ENCODE measurements at places on chromosomes 1 and 21.

DNA sequence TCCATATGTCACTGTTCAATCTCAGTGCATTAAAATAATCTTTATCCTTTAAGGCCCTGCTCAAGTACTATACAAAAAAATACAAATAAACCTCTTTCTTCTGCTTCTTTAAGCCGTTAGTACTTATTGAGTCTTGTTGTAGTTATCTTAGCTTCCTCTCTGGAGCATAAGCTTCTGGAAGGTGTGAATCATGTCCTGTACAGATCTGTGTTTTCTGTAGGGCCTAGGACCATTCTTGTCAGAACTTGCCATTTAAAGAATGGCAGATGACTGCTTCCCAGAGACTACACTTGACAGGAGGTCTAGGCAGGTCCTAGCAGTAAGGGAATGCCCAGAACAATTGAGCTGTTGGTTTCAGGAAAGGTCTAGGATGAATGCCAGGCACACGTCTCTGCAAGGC, 12.9 kb downstream of the NEK7 start:
- DNase-seq = no peak

DNA sequence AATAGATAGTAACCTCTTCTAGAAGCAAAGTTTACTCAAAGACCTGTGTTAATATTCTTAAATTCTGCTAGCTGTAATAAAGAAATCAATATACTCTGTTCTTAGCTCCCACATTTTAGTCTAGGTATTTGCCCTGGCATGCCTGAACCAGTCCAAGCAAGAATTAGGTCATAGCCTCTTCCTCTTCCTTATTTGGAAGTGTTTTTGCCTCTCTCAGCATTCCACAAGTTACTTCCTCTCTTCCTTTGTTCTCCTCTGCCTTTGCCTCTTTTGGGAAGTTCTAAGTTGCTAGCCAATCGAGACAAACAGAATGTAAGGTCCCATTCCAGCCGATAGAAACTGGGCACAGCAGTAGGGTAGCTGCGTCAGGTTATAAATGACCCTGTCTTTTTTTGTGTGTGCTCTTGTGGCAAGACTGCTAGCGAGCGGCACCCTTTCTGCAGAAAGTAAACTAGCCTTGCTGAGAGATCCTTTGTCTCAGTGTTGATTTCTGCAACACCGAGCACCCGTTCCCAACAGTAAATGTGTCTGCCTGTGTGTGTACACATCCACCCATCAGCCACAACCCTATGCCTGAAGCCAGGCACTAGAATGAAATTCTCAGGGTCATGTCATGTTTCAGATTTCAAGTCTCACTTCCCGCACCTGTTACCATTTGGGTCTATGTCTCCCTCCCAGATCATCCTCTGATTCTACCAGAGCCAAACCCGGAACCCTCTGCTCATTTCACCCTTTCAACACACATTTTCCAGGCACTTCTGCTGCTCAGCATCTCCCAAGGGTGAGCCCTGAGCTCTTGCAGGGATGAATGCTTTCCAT, 37.5 kb downstream of the LRRC3 start:
- no peak for DNase-seq

DNA sequence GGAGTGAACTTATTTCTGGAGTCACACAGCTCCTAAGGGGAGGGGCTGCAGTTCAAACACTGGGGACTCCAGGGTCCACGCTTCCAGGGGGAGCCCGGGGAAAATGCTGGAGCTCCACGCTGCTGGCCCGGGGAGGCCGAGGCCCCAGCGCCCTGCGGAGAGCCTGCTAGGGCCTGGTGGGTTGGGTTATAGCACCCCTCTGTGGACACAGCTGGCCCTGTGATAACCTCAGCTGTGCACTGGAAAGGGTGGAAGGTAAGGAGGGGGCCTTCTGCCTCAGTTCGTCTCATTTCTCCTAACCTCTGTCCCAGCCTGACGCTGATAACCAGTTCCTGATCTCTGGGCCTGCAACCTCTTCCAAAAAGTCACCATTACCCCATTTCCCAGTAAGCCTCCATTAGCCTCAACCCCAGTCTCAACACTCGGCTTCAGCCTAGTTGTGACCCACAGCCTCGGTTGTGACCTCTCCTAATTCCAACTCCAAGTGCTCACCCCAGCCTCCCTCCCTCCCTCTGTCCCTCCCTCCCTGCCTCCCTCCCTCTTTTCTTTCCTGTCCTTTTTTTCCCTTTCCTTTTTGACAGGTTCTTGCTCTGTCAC, 7.1 kb downstream of the NBL1 start:
- DNase-seq = peak; percentile 46

DNA sequence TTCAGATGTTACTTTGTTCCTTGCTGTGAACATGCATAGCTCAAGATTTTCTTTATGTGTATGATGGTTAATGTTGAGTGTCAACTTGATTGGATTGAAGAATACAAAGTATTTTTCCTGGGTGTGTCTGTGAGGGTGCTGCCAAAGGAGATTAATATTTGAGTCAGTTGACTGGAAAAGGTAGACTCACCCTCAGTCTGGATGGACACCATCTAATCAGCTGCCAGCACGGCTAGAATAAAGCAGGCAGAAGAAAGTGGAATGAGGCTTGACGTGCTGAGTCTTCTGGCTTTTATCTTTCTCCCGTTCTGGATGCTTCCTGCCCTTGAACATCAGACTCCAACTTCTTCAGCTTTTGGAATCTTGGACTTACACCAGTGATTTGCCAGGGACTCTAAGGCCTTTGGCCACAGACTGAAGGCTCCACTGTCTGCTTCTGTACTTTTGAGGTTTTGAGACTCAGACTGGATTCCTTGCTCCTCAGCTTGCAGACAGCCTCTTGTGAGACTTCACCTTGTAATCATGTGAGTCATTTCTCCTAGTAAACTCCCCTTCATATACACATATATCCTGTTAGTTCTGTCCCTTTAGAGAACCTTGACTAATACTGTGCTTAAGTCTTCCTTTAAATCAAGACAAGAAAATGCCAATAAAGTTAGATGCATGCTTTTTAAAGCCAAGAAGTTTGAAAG, 626.6 kb downstream of the KCNT2 start:
- DNase-seq = no peak

GRCh38 chr1:37461698-37462436, 12.5 kb upstream of the ZC3H12A start:
- DNase-seq = no peak

DNA sequence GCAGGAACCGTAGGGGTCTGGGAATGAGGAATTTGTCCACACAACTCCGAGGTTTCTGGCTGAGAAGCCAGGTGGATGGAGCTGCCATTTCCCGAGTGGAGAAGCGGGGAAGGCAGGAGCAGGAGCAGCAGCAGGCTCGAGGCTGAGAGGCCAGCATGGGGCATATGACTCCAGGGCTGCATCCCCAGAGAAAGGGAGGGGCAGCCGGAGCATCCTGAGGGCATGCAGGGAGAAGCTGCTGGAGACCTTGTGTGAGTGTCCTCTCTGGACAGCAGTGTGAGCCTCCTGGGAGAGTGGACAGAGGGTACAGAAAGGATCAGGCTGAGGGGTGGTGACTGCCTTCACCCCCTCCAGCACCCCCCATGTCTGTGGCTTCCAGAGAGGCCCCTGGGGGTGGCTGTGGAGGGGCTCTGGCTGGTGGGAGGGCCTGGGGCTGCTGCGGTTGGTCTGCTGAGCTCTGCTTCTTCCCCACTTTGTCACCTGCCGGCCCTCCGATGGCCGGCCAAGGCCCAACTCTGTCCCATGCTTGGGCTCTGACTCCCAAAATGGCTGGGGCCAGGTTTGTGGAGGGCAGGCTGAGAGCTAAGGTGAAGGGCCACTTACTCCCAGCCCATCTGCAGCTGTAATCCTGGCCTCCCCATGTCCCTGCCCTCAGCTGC, 633.1 kb downstream of the MATN1 start:
- DNase-seq = no peak

GRCh38 chr1:17207046-17207445, 2.1 kb downstream of the PADI1 start:
- DNase-seq = no peak

DNA sequence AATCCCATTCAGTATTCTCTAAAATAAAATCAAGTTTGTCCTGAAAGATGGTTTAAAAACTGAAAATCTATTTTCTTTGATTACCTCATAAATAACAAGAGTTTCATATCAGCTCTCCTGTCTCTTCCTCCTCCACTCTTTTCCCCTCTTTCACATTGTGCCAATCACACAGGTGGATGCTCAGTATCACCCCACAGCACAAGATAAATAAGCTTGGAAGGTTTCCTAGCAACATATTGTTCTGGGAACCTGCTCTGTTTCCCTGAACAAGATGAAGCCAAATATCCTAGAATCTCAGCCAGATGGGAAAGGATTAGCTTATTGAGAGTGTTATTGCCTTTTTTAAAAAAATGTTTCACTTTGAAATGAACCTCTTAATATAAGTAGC, 45.7 kb upstream of the CACYBP start:
- no peak for DNase-seq

DNA sequence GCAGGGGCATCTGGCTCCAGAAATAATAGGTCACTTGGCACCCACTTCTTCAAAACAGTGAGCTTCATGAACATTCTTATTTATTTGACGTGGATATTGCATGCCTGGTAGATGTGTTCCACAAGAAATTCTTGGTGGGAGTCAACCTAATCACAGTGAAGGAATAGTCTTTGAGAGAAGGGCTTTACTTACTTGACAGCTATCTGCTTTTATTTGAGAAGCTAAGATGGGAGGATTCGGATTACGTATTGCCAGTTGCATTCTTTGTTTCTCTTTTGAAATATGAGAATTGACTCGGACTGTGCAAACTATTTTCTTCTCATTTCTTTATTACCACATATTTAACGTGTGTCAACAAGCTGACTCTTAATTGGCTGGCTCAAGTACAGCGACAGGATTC, 117.2 kb downstream of the FASLG start:
- no peak for DNase-seq

GRCh38 chr1:116258668-116259419, 114.2 kb upstream of the ATP1A1 start:
- DNase-seq = no peak

GRCh38 chr1:178486100-178487069, 10.4 kb downstream of the CLEC20A start:
- no peak for DNase-seq

DNA sequence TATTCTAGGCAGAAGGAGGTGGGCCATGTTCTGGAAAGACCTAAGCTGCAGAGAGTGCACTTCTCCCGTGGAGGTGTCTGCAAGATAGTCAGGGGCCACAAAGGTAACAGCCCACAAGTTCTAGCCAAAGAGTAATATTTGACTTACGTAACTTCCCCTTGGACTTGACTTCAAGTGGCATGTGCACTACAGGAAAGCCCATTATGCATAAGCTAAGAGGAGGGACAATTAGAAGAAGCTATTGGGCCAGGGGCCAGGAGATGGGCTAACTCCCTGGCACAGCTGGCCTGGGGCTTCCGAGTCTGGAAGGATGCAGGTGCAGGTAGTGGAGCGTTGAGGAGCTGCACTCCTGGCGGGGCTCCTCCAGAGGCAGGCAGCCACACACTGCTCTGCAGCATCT, 58.3 kb downstream of the ERG start:
- no peak for DNase-seq

All from T-cell (primary cell).